ENCODE measurements at places on chromosomes 16 and 17. TPM values are rescaled to one million over a fixed set of nuclear protein-coding genes. Genes with fewer than 3 reads are reported as not detected.

The STH gene
- polyA plus RNA-seq = not detected

The ZG16B gene
- polyA plus RNA-seq = 0.77 TPM

The FBXO39 gene
- 0.28 TPM for polyA plus RNA-seq

The HOXB7 gene
- polyA plus RNA-seq = 0.27 TPM

The USP43 gene
- polyA plus RNA-seq = 5.8 TPM

The TEX19 gene
- polyA plus RNA-seq = not detected

The CHST4 gene
- polyA plus RNA-seq = 0.01 TPM

The KRT10 gene
- 30.1 TPM for polyA plus RNA-seq

The FBF1 gene
- 33.7 TPM for polyA plus RNA-seq

The MFSD6L gene
- polyA plus RNA-seq = 0.75 TPM

The YBX2 gene
- 13.0 TPM for polyA plus RNA-seq

The TNFRSF17 gene
- 0.12 TPM for polyA plus RNA-seq

The TMEM238L gene
- 8.1 TPM for polyA plus RNA-seq

The HS3ST3A1 gene
- polyA plus RNA-seq = 1.7 TPM

The GSDMA gene
- polyA plus RNA-seq = 0.59 TPM

The RPH3AL gene
- polyA plus RNA-seq = 3.2 TPM

The CD300A gene
- 1.3 TPM for polyA plus RNA-seq

The SCIMP gene
- 0.18 TPM for polyA plus RNA-seq

The POLR2A gene
- 33.8 TPM for polyA plus RNA-seq

The KRT9 gene
- 0.12 TPM for polyA plus RNA-seq

The SLC16A13 gene
- polyA plus RNA-seq = 4.8 TPM
